ENCODE measurements at places on chromosomes 16 and 17.

GRCh38 chr17:65447823-65448222 lies 113.6 kb downstream of the AXIN2 start:
- DNase-seq: no peak

DNA sequence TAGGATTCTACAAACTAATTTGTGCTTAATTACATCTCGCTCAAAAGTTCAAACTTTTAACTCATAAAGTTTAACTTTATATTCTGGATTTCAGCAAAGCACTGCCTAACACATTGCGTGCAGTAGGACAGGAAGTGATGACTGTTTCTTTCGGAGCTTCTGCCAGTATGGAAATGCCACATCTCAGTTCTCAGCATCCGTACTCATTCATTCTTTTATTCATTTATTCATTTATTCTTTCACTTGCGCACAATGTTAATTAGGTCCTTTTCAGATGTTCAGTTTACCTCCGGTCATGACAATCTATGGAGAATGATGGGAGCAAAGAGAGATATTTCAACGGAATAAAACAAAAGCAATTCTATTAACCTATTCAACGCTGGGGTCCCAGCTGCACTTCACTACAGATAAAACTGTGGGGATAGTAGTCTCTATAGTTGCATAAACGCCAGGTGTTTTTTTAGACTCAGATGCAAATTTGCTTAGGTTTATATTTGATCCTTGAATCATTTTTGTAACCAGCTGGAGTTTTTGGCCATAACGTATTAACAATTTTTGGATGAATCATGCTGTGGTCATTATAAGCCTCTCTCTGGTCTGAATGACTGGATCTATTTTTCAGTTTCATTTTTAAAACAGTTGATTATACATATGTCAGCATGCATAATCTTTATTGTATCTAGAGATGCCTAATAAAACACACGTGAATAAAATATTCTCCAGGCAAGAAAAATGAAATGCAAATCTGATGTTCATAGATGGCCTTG lies 143.9 kb downstream of the KCNJ2 start:
- peak; percentile 67 for DNase-seq

GRCh38 chr16:50573279-50573678 lies 25.1 kb downstream of the NKD1 start:
- no peak for DNase-seq

GRCh38 chr16:76984196-76984595 lies 206.8 kb upstream of the MON1B start:
- no peak for DNase-seq

GRCh38 chr17:7987112-7987893 lies 15.1 kb upstream of the GUCY2D start:
- peak; percentile 32 for DNase-seq

DNA sequence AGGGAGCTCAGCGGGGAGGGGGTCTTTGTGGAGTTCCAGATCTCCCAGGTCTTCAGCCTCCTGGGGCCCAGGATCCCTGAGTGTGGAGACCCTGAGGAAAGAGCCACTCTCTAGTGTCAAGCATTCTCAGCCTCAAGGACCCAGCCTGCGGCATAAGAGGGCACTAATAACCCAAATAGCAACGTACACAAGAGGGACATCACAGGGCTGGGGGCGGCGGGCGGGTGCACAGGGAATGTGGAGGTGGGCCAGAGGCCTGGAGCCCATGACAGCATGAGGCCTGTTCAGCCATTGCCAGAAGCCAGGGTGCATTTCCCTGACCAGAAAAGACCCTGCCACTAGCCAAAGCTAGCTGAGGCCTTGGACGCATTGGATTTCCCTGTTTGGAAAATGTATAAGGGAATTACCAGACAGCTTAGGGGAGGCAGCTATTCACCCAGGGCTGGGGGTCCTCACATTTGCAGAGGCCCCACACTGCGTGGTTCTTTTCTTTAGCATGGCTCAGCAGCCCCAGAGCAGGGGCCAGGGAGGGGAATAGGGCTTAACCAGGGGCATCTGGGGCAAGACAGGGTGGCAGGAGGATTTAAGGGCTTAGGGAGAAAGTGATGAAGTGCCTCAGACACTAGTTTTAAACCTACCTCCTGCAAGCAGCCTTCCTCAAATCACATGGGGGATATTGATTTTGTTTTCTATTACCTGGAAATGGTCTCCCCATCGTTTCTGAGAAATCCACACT lies 13.5 kb upstream of the ALOX15B start:
- no peak for DNase-seq

- DNase-seq: no peak
Measured at GRCh38 chr16:11099672-11100205, 155.4 kb downstream of the CLEC16A start.

DNA sequence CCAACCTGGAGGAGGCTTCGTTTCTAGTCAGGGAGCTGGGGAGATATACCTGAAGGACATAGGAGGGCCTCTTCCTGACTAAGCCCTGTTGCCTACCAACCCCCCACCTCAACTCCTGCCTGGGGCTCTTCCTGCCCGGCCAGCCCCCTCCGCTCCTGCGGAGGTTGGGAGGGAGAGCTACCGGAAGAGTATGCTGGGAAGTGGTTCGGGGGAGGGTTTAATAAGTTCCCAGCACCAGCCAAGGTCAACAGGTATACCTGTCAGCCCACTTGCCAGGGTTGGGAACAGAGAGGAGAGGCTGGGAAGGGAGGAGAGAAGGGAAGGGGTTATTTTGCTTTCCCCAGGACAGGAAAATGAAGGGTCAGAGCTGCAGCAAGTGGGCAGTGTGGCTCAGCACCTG lies 4.7 kb downstream of the PPP1R1B start:
- DNase-seq: no peak

DNA sequence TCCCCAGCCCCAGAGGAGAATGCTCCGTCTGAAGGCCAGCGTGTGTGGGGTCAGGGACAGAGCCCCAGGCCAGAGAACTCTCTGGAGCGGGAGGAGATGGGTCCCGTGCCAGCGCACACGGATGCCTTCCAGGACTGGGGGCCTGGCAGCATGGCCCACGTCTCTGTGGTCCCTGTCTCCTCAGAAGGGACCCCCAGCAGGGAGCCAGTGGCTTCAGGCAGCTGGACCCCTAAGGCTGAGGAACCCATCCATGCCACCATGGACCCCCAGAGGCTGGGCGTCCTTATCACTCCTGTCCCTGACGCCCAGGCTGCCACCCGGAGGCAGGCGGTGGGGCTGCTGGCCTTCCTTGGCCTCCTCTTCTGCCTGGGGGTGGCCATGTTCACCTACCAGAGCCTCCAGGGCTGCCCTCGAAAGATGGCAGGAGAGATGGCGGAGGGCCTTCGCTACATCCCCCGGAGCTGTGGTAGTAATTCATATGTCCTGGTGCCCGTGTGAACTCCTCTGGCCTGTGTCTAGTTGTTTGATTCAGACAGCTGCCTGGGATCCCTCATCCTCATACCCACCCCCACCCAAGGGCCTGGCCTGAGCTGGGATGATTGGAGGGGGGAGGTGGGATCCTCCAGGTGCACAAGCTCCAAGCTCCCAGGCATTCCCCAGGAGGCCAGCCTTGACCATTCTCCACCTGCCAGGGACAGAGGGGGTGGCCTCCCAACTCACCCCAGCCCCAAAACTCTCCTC lies 10.4 kb downstream of the CX3CL1 start:
- no peak for DNase-seq

DNA sequence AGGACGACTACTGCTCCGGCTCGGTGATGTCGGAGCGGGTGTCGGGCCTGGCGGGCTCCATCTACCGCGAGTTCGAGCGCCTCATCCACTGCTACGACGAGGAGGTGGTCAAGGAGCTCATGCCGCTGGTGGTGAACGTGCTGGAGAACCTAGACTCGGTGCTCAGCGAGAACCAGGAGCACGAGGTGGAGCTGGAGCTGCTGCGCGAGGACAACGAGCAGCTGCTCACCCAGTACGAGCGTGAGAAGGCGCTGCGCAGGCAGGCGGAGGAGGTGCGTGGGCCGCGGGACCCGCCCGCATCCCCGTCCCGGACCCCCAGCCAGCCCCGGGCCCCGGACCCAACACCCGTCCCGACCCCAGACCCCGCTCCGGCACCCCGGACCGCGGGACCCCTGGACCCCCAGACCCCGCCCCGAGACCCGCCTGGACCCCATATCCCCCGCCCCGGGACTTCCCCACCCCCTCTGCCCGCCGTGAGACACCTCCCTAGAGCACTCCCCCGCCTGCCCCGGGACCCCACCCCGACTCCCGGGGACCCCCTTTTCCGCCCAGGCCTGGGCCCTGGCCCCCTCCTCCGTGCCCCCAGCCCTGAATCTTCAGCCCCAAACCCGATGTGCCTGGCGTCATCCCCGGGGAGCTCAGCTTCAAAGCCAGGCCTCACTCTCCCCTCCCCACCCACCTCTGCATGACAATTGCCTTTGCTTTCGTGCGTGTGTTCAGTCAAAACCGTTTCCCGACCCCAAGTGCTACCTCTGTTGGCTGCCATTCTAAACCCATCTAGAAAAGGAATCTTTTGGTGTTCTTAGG lies 594 bp downstream of the MAPK8IP3 start:
- DNase-seq: no peak

GRCh38 chr17:81527591-81528383 lies at the start of gene FSCN2:
TSS of gene FSCN2 (plus strand) at chr17:81528377. CDS start at chr17:81528532, 155 bp downstream.
- DNase-seq: no peak

GRCh38 chr17:79543531-79543930 lies 67.3 kb downstream of the RBFOX3 start:
- DNase-seq: no peak

DNA sequence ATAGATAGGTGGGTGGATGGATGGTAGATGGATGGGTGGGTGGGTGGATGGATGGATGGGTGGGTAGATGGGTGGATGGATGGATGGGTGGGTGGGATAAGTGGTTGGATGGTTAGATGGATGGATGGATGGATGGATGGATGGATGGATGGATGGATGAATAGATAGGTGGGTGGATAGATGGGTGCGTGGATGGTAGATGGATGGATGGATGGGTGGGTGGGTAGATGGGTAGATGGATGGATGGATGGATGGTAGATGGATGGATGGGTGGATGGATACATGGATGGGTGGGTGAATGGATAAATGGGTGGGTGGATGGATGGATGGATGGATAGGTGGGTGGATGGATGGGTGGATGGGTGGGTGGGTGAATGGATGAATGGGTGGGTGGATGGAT lies 50.0 kb upstream of the FASN start:
- DNase-seq: no peak

DNA sequence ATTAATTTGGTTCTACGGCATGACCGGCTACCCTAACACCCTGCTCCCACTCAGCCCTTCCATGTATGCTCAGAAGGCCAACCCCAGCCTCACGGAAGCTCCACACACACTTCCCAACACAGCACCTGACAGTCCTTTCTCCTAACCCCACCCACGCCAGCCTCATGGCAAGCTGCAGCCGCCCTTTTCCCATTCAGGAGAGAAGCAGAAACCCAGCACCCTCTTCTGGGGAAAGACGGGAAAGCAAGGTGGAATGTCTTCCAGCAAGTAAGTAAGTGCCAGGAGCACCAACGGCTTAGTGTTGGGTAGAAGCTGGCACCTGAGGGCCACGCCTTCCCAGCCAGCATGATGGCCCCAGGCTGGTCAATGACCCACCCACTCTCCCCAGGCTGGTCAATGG lies 32.1 kb downstream of the ABR start:
- peak; percentile 20 for DNase-seq

DNA sequence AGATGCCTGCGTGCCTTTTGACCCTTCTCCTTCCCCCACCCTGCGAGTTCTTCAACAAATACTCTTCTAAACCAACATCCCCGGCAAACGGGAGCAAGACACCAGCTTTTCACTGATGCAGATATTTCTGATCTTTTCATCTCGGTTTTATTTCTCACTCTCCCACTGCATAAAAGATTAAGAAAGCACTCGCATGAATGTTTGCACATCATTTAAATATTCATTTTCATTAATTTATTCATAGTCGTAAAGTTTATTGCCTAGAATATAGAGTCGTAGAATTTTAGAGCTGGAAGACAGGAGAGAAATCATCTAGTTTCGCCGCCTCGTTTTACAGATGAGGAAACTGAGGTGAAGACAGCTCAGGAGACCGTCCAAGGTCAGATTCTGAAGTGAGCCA lies 488.1 kb downstream of the MAF start:
- DNase-seq: no peak

DNA sequence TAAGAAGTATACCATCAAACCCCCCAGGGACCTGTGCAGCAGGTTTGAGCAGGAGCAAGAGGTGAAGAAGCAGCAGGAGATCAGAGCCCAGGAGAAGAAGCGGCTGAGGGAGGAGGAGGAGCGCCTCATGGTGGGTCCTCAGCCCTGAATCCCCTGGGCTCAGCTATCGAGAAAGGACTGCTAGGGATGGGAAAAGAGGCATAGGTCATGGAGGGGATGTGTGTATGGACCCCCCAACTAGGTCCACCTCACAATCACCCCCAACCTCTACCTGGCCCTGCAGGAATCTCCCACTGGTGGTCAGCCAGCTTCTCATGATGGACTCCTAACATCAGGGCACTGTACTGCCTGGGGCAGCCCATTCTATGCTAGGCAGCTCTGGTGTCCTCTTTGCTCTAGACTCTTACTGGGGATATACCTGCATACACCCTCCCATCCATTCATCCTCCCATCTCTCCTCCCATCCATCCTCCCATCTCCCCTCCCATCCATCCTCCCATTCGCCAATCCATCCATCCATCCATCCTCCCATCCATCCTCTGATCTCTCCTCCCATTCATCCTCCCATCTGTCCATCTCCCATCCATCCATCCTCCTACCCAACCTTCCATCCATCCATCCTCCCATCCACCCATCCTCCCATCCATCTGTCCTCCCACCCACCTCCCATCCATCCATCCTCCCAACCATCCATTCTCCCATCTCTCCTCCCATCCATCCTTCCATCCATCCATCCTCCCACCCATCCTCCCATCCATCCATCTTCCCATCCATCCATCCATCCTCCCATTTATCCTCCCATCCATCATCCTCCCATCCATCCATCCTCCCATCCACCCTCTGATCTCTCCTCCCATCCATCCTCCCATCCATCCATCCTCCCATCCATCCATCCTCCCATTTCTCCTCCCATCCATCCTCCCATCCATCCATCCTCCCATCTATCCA lies 10.6 kb downstream of the DRC7 start:
- DNase-seq: no peak

DNA sequence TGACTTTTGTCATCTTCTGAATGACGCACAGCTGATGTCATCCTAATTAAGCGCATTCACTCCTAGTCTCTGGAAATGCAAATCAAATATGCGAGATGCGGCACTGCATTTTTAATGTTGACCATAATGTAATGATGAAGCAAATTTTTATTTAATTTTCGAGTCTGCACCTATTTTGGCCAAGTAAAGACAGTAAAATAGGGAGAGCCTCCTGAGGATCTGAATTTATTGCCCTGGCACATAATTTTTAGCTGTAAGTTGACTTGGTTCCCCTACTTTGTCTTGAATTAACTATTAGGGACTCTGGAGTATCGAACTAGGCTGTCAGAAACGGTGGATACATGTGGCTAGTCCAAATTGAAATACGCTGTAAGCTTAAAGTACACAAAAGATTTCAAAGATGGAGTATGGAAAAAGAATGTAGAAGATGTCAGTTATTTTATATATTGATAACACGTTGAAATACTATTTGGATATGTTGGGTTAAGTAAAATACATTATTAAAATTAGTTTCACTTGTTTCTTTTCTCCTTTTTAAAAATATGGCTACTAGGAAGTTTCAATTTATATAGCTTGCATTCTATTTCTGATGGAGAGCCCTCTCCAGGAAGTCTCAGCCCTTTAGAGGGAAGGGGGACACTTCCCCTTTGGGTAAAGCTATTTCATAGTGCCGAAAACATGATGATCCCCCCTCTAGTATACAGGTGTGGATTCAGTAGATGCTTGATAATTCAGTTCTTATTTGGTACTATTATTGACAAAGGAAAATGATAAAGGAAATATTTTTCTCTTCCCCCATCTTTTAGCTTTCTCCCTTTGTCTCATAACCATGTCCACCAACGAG lies 991 bp downstream of the KPNA2 start:
- peak; percentile 35 for DNase-seq

GRCh38 chr16:85451641-85452363 lies 161.3 kb upstream of the GSE1 start:
- no peak for DNase-seq
